Stimulated activated CD4-positive, alpha-beta T cell treated with anti-CD3 and anti-CD28 coated beads, TNF-alpha, amount 100 ng/mL, for 48 hours (primary cell): ENCODE measurements at places on chromosomes 2 and 18.

GRCh38 chr2:74747411-74748080, 86.4 kb upstream of the HK2 start:
- no peak for DNase-seq

DNA sequence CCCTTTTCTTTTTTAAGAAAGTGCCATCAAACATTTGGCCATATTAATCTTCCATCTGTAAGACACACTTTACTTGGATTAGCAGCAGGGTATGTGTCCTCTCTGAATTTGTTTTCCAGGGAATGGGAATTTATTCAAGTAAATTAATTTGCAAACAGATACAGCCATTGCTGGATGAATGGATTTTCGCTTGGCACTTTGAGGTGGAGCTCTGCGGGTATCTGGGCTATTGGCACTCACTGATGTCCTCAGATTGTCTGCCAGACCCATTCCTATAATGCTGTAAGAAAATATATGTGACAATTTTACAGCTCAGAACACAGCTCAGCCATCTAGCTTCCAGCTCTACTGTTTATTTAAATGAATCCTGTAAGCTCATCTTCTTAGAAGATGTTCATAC, 201.2 kb upstream of the CDH20 start:
- no peak for DNase-seq

- DNase-seq, result no peak
Measured at GRCh38 chr2:165624470-165624800, 154.9 kb downstream of the CSRNP3 start.

DNA sequence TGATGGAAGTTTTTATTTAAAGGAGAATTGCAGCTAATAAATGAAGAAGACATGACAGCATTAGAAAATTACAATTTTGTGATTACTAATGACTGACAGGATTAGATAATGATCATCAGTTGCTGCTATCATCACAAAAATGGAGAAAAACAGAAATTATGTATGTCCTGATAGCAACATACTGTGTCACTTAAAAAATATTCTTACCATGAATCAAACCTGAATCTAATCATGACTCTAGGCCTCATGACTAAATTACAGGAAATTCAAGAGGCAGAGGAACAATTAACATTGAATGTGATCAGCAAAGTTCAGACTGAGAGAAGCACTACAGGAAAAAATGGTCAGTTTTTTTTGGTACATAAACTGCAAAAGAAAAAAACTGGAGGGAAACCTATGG, 147.8 kb downstream of the PMAIP1 start:
- no peak for DNase-seq

DNA sequence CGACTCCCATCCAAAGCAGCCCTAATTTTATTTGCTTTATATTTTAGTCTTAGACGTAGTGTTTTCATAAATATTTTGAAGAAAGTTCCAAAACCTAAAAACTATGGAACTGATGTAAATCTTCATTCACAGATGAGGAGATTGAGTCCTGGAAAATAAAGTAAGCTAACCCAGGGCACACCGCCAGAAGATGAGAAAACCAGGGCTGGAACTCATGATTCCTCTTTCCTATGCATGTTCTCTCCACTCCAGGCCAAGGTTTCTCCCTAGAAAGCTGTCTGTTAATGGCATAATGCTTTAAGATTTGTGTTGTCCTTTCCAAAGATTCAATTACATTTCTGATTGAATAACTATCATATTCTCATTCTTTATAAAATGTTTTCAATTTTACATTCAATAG, 78.4 kb upstream of the ZC3H15 start:
- no peak for DNase-seq

DNA sequence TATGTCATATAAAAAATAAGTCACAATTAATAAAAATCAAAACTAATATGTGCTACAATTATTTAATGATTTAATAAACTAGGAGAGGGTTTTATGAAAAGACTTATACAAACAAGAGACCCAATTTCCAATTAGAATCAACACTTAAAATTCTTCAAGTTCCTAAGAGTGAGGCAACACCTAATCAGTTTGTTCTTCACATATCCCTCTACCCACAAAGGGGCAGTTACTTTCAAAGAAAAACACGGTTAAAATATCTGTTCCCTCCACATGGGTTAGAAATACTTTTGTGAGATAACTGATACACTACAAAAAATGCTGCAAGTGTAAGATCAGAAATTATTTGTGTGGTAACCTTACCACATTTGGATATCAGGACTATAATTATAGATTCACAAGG, 357.0 kb downstream of the ERBB4 start:
- DNase-seq, result no peak

DNA sequence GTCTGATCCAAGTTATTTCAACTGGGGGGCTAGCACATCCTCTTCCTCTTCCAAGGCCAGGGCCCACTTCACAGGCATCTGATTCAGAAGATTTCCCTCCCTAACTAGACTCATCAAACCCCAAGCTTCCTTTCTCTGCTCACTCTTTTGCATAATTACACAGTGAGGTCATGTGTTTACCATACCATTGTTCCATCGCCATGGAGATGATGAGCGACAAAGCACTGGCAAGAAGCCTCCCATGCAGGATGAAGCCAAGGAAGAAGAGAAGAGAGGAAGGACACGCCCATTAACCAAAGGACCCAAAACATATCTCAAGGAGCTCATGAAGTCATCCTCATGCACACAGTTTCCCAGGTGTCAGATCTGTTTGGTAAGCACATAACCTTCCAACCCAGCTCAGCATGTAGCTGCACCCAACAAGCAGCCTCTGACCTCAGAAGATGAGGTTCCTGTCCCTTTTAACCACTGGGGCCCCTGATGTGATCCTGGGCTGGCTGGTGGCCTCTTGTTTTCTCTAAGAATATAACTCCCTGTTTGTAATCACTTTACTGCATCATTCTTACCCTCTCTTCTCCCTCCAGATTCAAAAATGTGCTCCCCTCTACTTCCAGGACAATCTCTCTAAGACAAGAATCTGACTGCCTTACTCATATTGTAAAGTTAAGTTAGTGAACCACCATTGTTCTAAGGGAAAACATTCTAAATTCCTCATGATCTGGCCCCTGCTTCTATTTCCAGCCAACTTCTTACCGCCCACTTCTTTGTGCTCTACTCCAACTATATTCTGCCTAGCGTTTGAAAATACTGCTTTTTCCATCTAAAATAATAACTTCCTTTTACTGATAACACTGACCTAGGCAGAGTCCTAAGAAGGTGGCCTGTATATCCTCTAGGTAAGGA, 190.1 kb downstream of the TTC32 start:
- DNase-seq, result no peak

DNA sequence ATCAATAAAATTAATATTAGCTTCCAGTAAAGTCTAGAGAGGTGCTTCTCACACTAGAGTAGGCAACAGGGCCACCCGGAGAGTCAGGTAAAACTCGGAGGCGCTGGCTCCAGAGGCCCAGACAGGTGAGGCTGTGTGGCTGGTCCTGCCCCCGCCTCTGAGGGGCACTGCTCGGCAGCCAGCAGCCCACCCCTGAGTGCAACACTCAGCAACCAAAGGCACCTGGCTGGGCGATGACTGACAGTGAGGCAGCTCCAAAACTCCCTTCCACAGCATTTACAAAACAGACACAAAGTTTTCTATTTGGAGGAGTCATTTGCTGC, 138.8 kb upstream of the ID2 start:
- DNase-seq, result no peak

DNA sequence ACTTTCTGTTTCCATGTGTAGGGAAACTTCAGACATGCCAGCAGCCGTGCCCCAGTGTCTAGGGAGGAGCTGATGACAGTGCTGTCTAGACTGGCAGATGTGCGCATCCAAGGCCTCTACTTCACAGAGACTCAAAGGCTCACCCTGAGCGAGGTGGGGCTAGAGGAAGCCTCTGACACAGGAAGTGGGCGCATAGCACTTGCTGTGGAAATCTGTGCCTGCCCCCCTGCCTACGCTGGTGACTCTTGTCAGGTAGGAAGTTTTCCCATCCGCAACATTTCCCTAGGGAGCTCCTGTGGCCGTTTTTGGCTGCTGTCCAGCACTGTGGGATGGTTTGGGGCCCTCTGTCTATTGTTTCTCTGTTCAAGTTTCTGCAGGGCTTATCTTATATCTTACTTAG, 143.1 kb upstream of the TTC39C start:
- no peak for DNase-seq

DNA sequence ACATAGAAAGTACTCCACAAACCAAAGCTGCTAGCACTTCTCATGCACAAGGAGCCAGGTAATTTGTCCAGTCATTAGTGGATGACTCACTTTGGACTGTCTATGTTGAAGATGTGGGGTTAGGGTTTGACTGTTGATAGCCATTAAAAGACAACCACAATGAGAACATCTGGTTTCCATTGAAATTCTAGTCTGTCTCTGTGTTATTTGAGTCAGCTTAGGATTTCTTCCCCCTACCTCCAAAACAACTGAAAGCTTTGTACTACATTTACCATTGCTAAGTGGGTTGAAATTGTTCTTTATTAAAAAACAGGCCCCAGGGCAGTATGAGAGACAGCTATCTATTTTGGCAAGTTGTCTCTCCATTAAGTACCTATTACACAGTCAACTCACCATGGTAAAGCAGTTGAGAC, 50.2 kb upstream of the ANKRD44 start:
- no peak for DNase-seq

- no peak for DNase-seq
Measured at GRCh38 chr2:48137829-48138228, 231.5 kb upstream of the FBXO11 start.

DNA sequence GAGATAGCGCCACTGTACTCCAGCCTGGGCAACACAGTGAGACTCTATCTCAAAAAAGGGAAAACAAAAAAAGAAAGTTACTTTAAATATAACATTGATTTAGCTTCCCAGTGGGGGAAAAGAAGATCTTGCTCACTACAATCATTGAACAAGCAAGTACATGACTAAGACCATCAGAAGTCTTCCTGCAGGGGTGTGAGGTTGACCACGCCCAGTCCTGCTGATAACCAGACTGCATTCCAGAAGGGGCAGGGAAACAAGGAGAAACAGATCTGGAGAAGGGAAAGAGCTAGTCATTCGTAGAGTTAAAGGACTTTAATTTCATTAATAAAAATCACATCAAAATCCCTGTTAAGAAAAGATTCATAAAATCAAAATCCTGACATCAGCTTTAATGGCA, 77.5 kb downstream of the EPHA4 start:
- no peak for DNase-seq

GRCh38 chr18:13485182-13485581, 241.2 kb downstream of the FAM210A start:
- no peak for DNase-seq

DNA sequence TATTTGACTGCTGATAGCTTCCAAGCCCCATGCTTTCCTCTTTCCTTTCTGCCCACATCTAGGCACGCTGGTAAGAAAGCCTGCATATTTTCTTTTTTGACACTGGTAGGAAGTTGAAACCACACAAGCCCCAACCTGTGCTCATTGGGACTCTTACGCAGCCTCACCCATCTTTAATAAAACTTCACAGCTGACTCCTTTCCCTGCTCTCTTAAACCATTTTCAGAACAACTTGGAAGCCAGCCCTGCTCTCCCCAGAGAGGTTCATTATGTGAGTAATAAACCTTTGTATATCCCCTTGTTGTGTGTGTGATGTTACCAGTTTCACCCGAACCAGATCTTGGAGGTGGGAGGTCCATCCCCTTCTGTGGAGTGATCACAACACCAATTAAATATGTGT, 268.4 kb downstream of the GPD2 start:
- DNase-seq, result no peak

DNA sequence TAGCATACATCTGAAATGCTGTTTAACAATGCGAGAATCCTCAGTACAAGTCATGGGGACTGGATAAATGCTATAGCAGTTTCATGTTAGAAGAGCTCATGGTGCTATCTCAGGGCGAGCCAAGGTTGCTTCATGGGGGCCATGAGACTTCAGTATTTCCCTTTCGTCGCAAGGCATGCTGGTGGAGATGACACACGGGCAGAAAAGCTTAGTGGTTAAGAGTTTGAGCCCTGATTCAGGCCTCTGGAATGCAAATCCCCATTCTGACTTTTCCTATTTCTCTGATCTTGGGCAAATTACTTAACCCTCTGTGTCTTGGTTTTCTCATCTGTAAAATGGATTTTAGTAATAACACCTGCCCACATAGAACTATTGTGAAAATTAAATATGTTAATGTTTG, 57.4 kb upstream of the EPHA4 start:
- no peak for DNase-seq

DNA sequence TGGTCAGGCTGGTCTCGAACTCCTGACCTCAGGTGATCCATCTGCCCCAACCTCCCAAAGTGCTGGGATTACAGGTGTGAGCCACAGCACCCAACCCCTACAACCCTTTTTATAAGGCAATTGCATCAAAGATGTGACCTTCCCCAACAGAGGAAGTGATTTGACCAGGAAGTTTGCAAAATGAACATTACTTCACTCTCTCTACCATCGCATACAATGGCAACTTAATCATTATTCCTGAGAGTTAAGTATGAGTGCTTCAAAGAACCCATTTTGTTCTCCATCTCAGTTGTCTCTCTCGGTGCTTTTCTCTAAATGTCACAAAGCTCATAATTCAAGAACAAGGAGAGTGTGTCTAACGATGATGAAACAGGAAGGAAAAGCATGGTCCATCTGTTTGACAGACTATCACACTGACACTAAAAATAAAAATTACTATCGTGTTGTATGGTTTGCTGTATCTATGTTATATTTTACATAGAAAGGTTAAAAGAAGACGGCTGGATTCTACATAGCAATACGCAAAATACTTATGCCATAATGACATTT, 18.1 kb upstream of the CREG2 start:
- DNase-seq, result no peak
